IPS DF 6.9 (cell line): ENCODE measurements at places on chromosomes 3 and 15.

- no peak overlapping the region for H3K4me3 ChIP-seq
- H3K4me1 ChIP-seq = peaks cover 5% of the 10 kb centered on the region; the same call in 1 of the 2 replicates
- DNase-seq = no peak
- H3K27me3 ChIP-seq = no peaks in the 10 kb centered on the region
- H3K27ac ChIP-seq = no peak overlapping the region
- H3K36me3 ChIP-seq = no peaks in the 10 kb centered on the region
Observed at GRCh38 chr3:185722881-185723280, 102.0 kb downstream of the IGF2BP2 start.

GRCh38 chr3:181289306-181289705 lies 299.8 kb upstream of the DNAJC19 start:
- H3K27ac ChIP-seq = no peak overlapping the region
- no peaks in the 10 kb centered on the region for H3K4me1 ChIP-seq
- DNase-seq = no peak
- no peaks in the 10 kb centered on the region for H3K27me3 ChIP-seq
- no peak overlapping the region for H3K4me3 ChIP-seq
- H3K36me3 ChIP-seq = no peaks in the 10 kb centered on the region

- H3K4me1 ChIP-seq = peaks cover 13% of the 10 kb centered on the region
- no peaks in the 10 kb centered on the region for H3K27me3 ChIP-seq
- no peak for DNase-seq
- no peak overlapping the region for H3K27ac ChIP-seq
- H3K36me3 ChIP-seq = peaks cover 24% of the 10 kb centered on the region
Observed at GRCh38 chr3:50162034-50162883, 7.1 kb downstream of the SEMA3F start.

- no peaks in the 10 kb centered on the region for H3K27me3 ChIP-seq
- no peaks in the 10 kb centered on the region for H3K4me1 ChIP-seq
- no peak overlapping the region for H3K27ac ChIP-seq
- no peaks in the 10 kb centered on the region for H3K36me3 ChIP-seq
- no peak overlapping the region for H3K4me3 ChIP-seq
Observed at GRCh38 chr15:75104804-75105557, 81.6 kb downstream of the PPCDC start.

GRCh38 chr3:170600005-170600624 lies 14.2 kb upstream of the SLC7A14 start:
- no peaks in the 10 kb centered on the region for H3K36me3 ChIP-seq
- no peak overlapping the region for H3K27ac ChIP-seq
- no peaks in the 10 kb centered on the region for H3K27me3 ChIP-seq
- no peak overlapping the region for H3K4me3 ChIP-seq
- no peak for DNase-seq

DNA sequence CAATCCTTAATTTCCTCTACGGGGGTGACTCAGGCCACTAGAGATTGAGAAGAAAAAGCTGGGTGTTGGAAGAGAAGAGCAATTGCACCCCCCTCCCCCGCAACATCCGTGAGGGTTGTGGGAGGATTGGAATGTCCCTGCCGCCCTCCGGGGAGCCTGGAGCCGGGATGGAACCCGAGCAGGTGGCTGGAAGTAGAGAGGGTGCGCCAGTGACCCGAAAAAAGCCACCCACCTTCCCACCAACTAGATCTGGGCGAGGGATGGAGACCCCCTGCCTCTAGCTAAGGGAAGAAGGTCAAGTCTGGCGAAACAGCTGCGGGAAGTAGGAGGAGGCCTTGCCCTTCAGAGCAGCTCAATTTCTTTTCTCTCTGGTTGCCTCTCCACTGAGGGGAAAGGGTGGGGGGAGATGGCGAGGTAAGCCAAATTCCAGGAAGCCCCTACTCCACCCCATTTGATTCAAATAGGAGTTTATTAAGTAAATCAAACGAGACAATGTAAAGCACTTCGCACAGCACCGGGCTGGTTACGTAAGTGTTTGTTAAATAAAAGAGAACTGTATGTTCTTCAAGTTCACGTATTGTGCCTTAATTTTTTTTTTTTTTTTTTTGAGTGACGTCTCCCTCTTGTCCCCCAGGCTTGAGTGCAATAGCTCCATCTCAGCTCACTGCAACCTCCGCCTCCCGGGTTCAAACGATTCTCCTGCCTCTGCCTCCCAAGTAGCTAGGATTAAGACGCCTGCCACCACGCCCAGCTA lies 1.1 kb upstream of the WWTR1 start:
- no peak overlapping the region for H3K27ac ChIP-seq
- no peaks in the 10 kb centered on the region for H3K27me3 ChIP-seq
- 0 out of 2 replicates have a peak, but pooled peaks cover 1% of the 10 kb centered on the region for H3K4me1 ChIP-seq
- H3K36me3 ChIP-seq = no peaks in the 10 kb centered on the region
- DNase-seq = no peak

DNA sequence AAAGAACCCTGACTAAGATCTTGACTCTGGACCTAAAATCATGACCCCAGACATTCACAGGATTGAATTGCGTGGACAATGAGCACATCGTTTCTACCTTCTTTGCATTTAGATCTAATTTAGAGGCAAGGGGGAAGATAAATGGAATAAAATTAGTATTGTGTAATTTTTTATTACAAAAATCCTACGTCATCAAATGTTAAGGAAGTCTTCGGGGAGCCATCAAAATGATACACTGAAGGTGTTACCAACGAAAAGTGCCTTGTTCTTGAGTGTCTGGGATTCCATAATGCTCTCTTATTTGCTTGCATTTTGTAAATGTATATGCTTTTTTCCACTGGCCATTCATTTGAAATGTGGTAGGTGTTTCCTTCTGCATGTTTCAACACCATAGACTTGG lies 52.8 kb upstream of the C3orf49 start:
- H3K36me3 ChIP-seq = no peaks in the 10 kb centered on the region
- no peaks in the 10 kb centered on the region for H3K27me3 ChIP-seq
- H3K4me1 ChIP-seq = no peaks in the 10 kb centered on the region
- no peak for DNase-seq
- H3K27ac ChIP-seq = no peak overlapping the region

GRCh38 chr15:34102175-34102925 lies 467 bp downstream of the PGBD4 start:
- no peak for DNase-seq
- peak overlapping the region; percentile 59; the same call in 1 of the 2 replicates for H3K4me3 ChIP-seq
- H3K36me3 ChIP-seq = no peaks in the 10 kb centered on the region
- no peak overlapping the region for H3K27ac ChIP-seq
- no peaks in the 10 kb centered on the region for H3K27me3 ChIP-seq

- H3K36me3 ChIP-seq = no peaks in the 10 kb centered on the region
- no peaks in the 10 kb centered on the region for H3K4me1 ChIP-seq
- H3K27ac ChIP-seq = no peak overlapping the region
- no peak for DNase-seq
Observed at GRCh38 chr3:93981649-93982048, 1.7 kb downstream of the ARL13B start.

GRCh38 chr15:66021496-66022162 lies 152.3 kb downstream of the RAB11A start:
- no peak overlapping the region for H3K4me3 ChIP-seq
- no peak overlapping the region for H3K27ac ChIP-seq
- no peaks in the 10 kb centered on the region for H3K27me3 ChIP-seq
- H3K4me1 ChIP-seq = peaks cover 13% of the 10 kb centered on the region
- H3K36me3 ChIP-seq = no peaks in the 10 kb centered on the region

GRCh38 chr15:57485869-57486268 lies 105.8 kb upstream of the MYZAP start:
- no peak overlapping the region for H3K4me3 ChIP-seq
- no peak overlapping the region for H3K27ac ChIP-seq
- no peaks in the 10 kb centered on the region for H3K4me1 ChIP-seq
- H3K27me3 ChIP-seq = no peaks in the 10 kb centered on the region
- DNase-seq = no peak

DNA sequence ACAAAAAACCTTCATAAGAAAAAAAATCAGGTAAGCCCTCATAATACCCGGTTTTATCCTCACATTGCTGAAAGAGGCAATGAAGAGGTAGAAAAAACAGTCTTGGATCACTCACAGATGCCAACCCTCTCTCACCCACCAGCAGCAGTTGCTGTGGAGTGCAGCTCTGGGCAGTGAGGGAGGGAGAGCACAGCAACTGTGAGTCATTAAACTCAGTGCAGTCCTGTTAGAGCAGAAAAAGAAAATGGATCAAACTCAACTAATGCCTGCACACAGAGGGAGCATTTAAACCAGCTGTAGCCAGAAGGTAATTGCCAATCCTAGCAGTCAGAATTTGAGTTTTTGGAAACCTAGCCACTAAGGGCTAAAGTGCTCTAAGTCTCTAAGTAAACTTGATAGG lies 1050.6 kb upstream of the ALCAM start:
- H3K4me1 ChIP-seq = no peaks in the 10 kb centered on the region
- H3K27me3 ChIP-seq = no peaks in the 10 kb centered on the region
- H3K36me3 ChIP-seq = no peaks in the 10 kb centered on the region
- H3K27ac ChIP-seq = no peak overlapping the region

DNA sequence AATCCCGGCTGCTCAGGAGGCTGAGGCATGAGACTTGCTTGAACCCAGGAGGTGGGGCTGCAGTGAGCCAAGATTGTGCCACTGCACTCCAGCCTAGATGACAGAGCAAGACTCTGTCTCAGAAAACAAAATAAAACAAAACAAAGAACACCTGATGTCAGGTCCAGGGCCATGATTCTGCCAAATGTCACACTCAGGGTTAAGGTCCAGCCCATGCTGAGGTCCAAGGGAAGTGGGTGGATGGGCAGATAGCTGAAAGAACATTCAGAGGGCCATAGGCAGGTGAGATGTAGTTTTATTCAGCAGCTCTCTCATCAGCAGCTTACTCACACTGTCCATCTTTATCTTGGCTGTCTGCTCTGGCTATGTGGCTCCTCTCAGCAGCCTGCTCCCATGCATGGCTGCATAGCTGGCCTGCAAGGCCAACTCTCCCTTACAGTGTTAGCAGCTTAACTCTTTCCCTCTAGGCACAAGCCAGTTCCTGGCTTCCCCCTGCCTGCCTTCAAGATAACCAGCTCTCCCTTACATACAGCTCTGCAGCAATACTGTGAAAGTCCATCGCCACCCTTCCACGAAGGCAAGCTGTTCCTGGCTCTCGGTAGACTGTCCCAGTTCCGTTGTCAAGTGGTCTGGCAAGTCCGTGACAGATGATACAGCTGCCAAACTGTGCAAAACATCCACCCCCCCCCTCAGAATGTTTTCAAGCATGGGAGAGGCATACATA lies 62.4 kb upstream of the SIAH2 start:
- DNase-seq = no peak
- H3K4me1 ChIP-seq = no peaks in the 10 kb centered on the region
- no peak overlapping the region for H3K27ac ChIP-seq

DNA sequence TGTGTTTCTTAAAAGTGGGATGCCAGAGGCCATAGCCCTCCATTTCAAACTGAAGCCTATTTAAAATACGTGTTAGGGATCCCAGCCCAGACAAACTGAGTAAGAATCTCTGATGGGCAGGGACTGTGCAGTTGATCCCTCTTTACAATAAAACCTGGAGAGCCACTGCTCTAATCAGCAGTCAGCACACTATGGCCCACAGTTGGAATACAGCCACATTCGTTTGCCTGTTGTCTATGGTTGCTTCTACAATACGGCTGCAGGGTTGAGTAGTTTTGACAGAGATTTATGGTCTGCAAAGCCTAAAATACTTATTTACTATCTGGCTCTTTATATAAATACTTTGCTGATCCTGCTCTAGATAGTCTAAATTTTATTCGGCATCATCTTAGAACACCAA lies 32.4 kb downstream of the TJP1 start:
- no peak overlapping the region for H3K4me3 ChIP-seq
- H3K4me1 ChIP-seq = peaks cover 2% of the 10 kb centered on the region; the same call in 1 of the 2 replicates
- H3K27ac ChIP-seq = no peak overlapping the region

DNA sequence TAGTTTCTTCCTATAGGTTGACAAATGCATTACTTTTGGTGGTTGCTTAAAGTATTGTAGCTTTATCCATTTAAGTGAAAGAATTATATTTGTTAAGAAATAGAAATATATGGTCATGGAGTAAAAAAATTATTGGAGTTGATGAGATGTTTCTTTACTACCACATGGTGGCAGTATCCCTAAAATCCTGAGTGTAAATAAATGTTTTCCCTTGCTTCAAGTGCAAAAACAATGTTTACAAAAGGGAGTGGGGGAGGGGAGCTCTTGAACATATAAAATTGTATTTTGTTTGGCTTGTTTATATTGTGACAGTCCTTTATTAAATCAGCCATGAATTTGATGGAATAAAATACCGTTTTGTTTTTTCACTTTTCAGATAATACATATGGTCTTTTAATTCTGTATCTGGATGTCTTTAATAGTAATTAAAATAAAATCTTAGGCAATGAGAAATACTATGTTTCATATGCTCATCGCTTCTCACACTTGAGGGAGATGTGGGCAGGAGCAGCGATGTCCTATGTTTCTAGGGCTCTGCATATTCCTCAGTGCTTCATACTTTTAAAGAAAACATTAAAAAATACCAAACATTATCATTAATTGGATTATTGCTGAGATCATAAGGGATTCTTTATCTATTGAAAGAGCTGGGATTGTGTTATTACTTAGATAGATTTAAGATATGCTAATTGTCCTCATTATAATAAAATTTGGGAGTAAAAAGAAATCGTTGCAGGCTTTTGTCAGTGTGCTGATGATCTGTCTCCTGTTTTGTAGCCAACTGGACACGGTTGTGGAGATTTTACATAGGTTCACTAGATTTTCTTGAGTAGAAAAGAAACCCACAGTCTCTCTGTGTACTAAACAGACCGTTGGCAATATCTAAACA lies 349.7 kb downstream of the TUSC7 start:
- no peak overlapping the region for H3K27ac ChIP-seq
- no peak for DNase-seq
- no peaks in the 10 kb centered on the region for H3K36me3 ChIP-seq
- no peaks in the 10 kb centered on the region for H3K4me1 ChIP-seq
- H3K4me3 ChIP-seq = no peak overlapping the region

GRCh38 chr3:133655731-133656515 lies 5.8 kb downstream of the TOPBP1 start:
- DNase-seq = no peak
- H3K27ac ChIP-seq = no peak overlapping the region
- no peaks in the 10 kb centered on the region for H3K27me3 ChIP-seq

DNA sequence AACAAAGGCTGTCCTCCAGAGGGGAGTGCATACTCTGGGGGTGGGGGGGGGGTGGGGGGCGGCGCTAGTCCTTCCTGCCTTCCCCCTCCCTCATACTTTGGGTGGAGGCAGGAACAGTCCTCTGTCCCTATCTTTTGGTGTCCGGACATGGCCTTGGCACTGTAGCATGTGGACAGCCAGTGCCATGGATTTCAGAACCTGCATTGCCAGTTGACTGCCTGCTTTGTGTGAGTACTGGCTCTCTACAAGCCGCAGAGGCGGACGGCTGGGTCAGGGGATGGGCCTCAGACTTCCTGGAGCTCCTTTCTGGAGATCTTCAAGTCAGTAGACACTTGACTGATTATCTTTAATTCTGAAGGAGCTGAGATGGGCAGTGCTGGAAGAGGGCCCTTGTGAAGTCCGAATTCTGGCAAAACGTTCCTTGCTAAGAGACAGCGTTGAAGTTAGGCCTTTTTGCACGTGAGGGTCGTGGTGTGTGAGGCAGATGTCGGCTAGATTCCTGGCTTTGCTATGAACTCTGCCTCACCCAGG lies 2.5 kb downstream of the CLDN11 start:
- peaks cover 18% of the 10 kb centered on the region; the same call in 1 of the 2 replicates for H3K27me3 ChIP-seq
- no peaks in the 10 kb centered on the region for H3K36me3 ChIP-seq
- H3K27ac ChIP-seq = no peak overlapping the region
- no peak for DNase-seq
- no peak overlapping the region for H3K4me3 ChIP-seq
